Amniotic stem cell (primary cell): ENCODE measurements at places on chromosomes 2 and 18.

GRCh38 chr18:58190842-58191530 lies 147.0 kb downstream of the NEDD4L start:
- no peak for DNase-seq

- peak; percentile 95 for DNase-seq
Observed at GRCh38 chr2:241965931-241966412, 96.4 kb downstream of the RTP5 start.

GRCh38 chr2:85998071-85998991 lies 107.4 kb downstream of the POLR1A start:
- peak; percentile 25 for DNase-seq

DNA sequence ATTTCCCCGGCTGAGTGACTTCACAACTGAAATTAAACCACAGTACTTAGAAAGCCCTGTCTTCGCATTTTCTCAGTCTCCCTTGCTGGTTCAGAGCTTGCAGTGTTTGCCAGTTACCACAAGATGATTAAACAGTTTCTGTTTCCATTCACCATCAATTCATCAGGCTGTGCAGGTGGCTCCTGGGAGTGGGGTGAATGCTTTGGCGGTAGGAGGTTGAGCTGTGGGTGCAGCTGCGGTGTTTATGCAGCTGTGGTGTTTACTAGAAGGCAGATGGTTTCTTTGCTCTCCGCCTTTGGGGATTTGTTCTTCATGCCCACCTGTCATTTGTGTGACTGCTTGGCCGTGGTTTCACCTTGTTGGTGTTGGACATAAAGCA lies 16.1 kb downstream of the ACOXL start:
- no peak for DNase-seq

DNA sequence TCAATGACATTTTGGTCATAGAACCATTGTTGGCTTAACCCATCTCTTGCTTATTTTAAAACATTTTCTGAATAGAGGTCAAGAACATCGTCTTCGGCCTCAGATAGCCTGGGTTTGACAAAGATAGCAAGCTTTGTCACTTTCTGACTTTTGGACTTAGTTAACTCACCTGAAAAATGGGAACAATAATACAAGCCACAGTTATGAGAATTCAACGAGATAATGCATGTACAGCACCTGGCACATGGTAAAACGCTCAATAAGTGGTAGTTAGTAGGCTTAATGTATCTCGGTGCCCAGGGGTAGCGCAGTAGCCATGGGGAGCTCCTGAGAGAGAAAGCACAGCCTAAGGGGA lies 446 bp upstream of the COPS7B start:
- no peak for DNase-seq

GRCh38 chr2:203673933-203674332 lies 32.5 kb upstream of the CD28 start:
- no peak for DNase-seq

DNA sequence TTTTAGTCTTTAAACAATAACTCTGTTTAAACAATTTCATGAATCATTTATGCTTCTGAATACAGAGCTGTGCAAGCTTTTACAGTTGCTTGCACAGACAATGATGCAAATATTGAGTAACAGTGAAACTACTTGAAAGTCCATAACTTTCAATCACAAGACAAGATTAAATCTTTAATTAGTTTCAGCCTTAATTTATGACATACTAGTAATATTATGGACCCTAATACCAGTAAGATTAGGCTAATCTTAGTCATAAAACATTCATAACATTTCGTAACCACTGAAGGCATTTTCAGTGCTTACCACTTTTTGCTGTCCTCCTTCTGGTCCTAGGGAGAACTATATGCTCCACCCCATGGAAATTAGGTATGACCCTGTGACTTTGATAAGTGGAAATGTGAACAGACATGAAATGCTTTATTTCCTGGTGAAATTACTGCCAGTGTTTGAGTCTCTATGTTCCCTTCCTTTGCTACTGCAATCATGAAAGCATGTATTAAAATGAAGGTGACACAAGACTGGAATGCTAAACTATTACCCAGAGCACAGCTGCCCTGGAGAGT lies 1.8 kb upstream of the COBLL1 start:
- no peak for DNase-seq

DNA sequence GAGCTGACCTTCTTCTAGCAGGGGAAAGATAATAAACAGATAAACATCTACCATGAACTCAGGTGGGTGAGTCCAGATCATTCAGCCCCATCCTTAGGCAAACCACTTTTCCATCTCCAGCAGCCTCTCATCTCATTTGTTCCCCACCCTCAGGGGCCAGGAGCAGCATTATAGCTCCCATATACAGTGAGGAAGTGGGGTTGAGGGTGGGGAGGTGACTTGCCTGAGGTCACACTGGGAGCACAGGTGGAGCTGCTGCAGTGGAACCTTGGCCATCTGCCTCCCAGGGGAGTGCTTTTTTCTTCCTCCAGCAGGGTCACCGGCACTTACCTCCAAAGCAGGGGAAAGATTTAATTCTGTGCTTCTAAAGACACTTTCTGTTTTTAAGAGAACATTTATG lies 212.5 kb upstream of the SMAD2 start:
- DNase-seq, result no peak

GRCh38 chr18:24987303-24988252 lies 364.4 kb downstream of the ZNF521 start:
- DNase-seq, result no peak

DNA sequence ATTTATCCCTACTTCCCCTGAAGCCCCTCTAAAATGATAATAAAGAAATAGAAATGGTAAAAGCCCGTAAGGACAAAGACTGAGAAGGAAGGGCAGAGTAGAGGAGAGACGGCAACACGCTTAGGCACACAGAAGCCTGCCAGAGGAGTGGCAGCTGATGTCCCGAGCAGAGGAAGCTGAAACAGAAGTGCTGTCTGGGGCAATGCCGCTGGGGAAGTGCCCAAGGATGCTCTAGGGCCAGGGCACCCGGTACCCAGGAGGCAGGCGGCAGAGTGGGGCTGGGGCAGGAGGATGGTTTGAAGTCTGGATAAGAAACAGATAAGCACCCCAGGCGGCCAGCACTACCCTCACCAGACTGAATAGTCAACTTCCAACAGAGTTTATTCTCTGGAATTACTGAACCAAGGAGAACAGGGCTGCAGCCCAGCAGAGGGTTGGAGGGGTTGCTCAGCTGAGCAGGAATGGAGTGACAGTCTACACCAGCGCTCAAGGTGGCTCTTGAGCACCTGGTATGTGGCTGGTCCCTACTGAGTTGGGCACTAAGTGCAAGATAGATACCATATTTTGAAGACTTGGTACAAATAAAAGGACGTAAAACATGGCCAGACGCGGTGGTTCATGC lies 22.4 kb downstream of the TMEM37 start:
- DNase-seq, result no peak

DNA sequence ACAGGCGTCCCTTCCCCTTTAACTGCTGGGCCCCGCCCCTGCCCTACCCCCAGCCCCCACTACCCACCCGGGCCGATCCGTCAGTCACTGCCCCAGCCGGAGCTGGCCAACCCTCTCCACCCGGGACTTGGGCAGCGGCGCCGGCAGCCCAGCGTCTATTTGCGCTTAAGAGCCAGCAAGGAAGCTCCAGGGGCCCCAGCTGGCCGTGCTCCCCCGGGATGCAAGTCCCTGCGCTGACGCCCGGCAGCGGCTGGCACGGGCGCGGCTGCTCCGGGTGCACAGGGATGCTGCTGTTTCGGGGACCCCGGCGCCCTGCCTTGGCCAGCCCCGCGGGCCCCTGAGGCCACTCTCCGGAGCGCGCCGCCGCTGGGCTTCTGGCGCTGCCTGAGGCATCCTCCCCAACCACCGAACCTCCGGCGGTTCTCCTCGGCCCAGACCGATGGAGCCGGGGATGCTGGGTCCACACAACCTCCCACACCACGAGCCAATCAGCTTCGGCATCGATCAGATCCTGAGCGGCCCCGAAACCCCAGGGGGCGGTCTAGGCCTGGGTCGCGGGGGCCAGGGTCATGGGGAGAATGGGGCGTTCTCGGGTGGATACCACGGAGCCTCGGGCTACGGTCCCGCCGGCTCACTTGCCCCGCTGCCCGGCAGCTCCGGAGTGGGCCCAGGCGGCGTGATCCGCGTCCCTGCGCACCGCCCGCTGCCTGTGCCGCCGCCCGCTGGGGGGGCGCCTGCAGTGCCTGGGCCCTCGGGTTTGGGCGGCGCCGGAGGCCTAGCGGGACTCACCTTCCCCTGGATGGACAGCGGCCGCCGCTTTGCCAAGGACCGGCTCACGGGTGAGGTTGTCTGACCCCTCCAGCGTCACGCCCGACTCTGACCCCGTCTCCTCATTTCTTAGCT lies at the start of gene TLX2:
TLX2 (plus strand) TSS at position 83 of the 903 bp plus-strand sequence; CDS start at position 440, 357 bp downstream.
- DNase-seq, result no peak

GRCh38 chr2:64966839-64967238 lies 22.4 kb upstream of the SLC1A4 start:
- DNase-seq, result no peak

- DNase-seq, result no peak
Observed at GRCh38 chr2:43051338-43051737, 175.1 kb downstream of the ZFP36L2 start.

DNA sequence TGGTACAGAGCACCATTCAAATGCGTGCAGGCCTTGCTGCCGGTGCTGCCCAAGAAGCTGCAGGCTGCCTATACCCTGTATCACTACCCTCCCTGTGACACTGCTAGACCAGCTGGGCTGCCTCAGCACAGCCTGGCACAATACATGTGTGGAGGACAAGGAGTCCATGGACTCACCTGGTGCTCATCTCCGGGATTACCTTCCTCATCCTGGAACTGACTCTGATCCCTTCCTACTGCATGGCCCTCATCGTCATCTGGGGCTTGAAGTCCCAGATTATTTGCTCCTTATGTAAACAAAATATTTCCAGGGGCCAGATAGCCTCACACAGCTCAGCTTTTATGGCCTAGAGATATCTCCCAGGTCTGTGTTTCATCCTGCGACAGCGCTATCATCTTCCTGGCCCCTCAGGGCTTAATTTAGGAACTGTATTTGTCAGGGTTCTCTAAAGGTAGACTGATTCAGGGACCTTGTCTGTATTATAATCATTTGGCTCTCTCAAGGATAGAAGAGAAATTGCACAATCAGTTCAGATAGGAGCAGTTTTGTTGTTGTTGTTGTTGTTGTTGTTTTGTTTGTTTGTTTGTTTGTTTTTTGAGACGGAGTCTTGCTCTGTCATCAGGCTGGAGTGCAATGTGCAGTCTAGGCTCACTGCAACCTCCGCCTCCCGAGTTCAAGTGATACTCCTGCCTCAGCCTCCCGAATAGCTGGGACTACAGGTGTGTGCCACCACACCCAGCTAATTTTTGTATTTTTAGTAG lies 42.9 kb downstream of the WDR75 start:
- no peak for DNase-seq

DNA sequence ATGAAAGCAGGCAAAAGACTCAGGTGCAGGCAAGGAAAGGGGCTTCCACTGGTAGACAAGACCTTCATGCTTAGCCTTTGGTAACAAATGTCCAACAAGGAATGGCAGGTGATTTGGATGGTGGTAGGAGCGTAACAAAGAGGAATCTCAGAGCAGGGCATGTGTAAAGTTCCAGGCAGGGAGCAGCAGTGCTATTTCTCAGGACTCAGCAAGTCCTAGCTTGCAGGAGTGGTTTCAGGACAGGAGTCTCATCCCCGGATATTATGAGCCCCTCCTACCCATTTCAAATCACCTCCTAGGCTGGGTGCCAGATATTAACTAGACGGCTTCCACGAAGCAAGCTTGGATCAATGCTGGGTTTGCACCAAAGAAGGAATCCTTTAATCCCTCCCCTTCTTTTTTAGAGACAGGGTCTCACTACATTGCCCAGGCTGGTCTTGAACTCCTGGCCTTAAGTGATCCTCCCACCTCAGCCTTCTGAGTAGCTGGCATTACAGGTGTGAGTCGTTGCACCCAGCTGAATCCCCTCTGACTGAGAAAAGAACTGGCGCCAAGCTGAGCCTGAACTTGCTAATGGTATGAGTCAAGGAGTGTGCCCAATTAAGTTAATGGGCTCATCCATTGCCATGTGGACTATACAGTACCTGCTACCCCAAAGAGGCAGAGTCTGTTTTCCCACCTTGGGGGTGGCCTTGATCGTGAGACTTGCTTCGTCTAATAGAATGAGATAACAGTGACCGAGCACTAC lies 190.3 kb downstream of the ARL4C start:
- no peak for DNase-seq

DNA sequence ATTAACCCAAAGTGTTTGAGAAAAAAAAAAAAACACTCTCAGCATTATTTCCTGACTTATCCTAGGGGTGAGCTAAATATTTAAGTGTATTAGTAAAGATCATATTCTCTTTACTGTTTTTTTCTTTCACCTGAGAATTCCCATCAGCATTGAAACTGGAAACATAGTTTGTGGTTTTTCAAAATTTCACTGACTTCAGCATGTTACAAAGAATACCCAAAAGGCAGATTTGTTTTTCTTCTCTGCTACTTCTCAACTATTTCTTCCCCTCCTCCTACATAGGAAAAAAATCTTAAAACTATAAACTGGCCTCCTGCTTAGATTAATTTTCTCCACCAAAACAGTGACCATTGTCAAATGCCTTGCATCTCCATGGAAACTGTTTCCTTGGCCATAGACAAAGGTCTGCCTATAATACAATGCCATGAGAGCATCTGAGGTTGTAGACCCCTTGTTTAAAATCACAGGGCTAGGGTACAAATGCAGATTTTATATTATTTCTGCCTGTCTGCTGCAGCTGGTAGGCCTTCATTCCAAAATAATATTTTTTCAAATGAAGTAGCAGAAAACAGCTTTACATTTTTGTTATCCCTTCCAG lies 179.7 kb upstream of the GALNT5 start:
- DNase-seq, result no peak

GRCh38 chr2:111191877-111192276 lies 71.2 kb downstream of the BCL2L11 start:
- no peak for DNase-seq

DNA sequence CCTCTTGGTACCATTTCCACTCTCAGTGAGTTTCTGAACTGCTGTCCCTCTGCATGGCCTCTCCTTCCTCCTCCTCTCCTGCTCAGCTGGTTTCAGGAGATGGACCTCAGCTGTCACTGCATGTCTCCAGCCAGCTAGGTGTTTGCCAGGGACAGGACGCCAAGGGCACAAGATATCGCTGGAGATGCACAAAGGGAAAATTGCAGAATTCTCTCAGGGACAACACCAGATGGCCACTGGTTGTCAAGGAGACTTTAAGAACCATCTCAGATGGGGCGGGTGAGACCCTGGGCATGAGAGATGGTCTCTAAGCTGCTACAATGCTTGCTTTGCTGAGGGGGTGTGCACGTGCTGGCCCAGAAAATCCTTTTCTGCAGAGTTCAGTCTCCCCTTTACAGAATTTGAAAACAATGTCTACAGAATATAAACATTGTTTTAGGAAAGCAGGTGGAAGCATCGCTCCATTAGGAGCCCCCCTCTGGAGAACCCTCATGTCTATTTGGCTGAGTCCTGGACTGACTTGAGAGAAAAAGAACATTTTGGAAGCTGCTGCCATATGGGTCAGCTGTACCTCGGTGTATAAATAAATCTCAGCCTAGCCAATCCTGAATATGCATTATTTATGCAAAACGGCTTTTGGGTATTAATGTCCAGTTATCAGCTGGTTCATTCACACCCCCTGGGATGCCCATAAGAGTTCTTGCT lies 57.8 kb upstream of the SPP2 start:
- DNase-seq, result no peak

DNA sequence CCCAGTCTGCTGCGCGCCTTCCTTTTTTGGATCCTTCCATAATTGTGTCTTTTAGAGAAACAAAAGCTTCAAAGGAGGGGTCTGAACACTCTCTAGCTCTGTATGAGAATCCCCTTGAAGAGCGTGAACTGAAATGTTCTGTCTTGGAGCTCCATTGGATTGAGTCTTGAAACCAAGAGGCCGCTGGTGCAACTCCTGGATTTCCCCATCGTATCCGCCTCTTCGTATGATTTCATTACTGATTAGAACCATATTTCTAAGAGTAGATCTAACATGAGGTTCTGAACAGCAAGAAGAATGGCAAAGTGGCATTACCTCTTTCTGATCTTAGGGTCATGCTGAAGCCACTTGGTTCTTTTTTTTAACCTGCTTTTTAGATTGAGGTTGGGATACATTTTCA lies 31.4 kb upstream of the NRP2 start:
- no peak for DNase-seq
